Keratinocyte (primary cell): ENCODE measurements at places on chromosomes 4 and X.

DNA sequence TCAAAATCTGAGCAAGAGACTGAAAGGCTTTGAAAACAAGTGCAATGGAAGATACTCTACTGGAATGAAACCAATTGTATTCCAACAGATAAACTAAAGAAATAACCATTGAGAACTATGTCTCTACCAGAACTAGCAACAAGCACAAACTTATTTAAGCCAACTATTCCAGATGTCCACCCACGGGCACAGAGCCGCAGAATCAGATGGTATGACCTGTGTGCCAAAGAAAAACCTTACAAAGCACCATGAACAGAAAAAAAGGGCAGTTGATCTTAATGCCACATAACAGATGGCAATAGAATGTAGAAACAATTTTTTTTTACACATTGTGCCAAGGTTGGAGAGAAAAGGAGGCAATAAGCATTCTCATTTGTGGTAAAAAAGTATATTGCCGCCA lies 269.3 kb upstream of the ADGRL3 start:
- H3K27ac ChIP-seq = no peak overlapping the region
- no peaks in the 10 kb centered on the region for H3K4me1 ChIP-seq
- no peak for DNase-seq
- H3K4me3 ChIP-seq = no peak overlapping the region
- no peaks in the 10 kb centered on the region for H3K36me3 ChIP-seq

DNA sequence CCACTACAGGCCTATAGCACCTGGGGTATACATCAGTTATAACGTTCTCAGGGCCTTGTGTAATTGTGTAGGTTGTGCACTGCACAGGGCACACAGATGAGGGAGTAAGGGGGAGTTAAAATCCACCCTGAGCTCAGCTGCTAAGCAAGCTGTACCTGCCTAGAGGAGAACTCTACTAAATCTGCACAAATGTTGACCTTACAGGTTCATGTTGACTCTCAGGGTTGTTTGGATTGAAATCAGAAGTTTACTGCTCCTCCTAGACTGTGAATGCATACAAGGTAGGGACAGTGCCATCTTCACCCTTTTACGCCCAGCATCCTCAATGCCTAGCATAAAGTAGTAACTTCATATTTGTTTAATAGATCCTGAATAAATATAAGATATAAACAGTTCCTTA lies 89.8 kb downstream of the SMARCA1 start:
- no peaks in the 10 kb centered on the region for H3K36me3 ChIP-seq
- no peak overlapping the region for H3K27ac ChIP-seq
- no peaks in the 10 kb centered on the region for H3K4me1 ChIP-seq
- H3K4me3 ChIP-seq = no peak overlapping the region
- no peak for DNase-seq

GRCh38 chrX:12936947-12937346 lies 30.5 kb downstream of the TLR8 start:
- H3K36me3 ChIP-seq = no peaks in the 10 kb centered on the region
- no peaks in the 10 kb centered on the region for H3K4me1 ChIP-seq
- no peak for DNase-seq
- no peak overlapping the region for H3K4me3 ChIP-seq
- H3K27me3 ChIP-seq = no peaks in the 10 kb centered on the region

DNA sequence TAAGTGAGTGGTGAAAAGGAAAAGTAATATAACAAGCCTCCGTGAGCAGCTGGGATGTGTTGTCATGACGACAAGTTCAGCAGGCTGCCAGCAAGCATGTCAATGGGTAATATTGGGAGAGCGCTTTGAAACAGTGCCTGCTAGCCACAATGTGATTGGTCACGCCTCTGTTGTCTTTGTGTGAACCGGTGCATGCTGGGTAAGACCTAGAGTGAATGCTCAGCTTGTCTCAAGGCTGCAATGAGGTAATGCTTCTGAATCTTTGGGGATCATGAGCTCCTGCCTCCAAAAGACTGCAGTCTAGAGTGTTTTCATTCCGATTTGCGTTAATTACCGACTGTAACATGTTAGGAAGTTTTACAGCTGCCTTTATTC lies 54.9 kb downstream of the STOX2 start:
- no peak overlapping the region for H3K4me3 ChIP-seq
- no peak for DNase-seq
- H3K4me1 ChIP-seq = no peaks in the 10 kb centered on the region
- no peaks in the 10 kb centered on the region for H3K27me3 ChIP-seq
- no peaks in the 10 kb centered on the region for H3K36me3 ChIP-seq

DNA sequence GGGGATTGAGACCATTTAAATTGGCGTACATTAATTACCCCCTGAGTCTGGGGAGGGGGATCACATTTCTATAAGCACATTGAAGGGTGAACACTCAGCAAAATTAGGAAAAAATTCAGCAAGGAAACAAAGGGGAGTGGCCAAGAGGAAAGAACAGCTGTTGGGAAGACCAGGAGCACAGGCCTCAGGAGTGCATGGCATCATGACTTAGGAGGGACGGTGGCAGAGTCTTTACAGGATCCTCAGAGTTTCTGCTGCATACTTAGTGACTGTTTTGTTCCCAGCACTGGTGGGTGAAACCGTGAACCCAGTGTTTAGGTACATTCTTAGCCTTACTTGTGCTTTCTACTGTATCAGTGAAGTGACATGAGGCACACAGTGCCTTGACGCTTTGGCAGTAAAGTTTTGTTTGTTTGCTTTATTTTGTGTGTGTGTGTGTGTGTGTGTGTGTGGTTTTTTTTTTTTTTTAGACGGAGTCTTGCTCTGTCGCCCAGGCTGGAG lies 121.3 kb downstream of the CBR4 start:
- H3K27ac ChIP-seq = no peak overlapping the region
- H3K4me1 ChIP-seq = peaks cover 8% of the 10 kb centered on the region
- no peak for DNase-seq
- H3K27me3 ChIP-seq = no peaks in the 10 kb centered on the region
- H3K36me3 ChIP-seq = peaks cover 52% of the 10 kb centered on the region

- no peak for DNase-seq
- H3K27me3 ChIP-seq = no peaks in the 10 kb centered on the region
- H3K4me3 ChIP-seq = no peak overlapping the region
- H3K36me3 ChIP-seq = no peaks in the 10 kb centered on the region
These were observed 433.6 kb downstream of the MAGEB5 start for GRCh38 chrX:26649534-26649933.

- no peaks in the 10 kb centered on the region for H3K27me3 ChIP-seq
- H3K4me1 ChIP-seq = no peaks in the 10 kb centered on the region
- peaks cover 6% of the 10 kb centered on the region for H3K36me3 ChIP-seq
- H3K27ac ChIP-seq = no peak overlapping the region
- DNase-seq = no peak
These were observed 51.5 kb downstream of the DHRSX start for GRCh38 chrX:2449135-2449886.
